ENCODE measurements at places on chromosomes 1 and 21.

DNA sequence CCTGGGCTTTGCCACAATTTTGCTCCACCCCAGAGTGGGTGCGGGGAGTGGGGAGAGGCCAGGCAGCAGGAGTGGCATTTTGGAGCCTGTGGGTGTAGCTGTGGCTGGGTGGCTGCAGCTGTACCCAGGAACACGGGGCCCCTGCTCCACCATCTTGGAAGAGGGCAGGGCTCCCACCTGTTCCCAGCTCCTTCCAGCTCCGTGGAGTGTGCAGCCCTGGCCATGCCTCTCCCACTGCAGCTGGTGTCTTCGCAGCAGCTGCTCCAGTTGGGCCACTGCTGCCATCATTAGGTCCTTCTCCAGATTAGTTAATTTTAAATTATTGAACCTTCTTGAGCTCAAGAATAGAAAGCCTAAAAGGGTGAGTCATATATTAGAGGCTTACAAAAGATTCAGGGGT is 17.6 kb downstream of the FAM20B start:
- DNase-seq, result no peak

DNA sequence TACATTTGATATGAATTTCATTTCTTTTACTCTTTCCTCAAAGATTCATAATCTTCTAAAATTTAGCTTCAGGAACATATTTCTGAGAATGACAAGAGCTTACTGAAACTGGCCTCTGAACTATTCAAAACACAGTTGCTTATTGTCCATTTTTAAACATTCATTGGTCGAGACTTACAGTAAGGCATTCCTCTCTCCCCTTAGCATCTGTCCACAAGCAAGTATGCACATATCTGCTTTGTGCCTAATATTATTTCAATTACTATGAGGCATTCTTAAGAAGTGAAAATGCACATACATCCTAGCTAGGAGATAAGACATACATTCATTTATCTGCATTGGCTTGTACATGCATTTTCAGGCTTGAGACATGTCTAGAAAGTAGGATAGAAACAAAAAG is 488.7 kb downstream of the PTBP2 start:
- no peak for DNase-seq

GRCh38 chr1:17927952-17928351 is 172.8 kb downstream of the ACTL8 start:
- DNase-seq, result no peak

DNA sequence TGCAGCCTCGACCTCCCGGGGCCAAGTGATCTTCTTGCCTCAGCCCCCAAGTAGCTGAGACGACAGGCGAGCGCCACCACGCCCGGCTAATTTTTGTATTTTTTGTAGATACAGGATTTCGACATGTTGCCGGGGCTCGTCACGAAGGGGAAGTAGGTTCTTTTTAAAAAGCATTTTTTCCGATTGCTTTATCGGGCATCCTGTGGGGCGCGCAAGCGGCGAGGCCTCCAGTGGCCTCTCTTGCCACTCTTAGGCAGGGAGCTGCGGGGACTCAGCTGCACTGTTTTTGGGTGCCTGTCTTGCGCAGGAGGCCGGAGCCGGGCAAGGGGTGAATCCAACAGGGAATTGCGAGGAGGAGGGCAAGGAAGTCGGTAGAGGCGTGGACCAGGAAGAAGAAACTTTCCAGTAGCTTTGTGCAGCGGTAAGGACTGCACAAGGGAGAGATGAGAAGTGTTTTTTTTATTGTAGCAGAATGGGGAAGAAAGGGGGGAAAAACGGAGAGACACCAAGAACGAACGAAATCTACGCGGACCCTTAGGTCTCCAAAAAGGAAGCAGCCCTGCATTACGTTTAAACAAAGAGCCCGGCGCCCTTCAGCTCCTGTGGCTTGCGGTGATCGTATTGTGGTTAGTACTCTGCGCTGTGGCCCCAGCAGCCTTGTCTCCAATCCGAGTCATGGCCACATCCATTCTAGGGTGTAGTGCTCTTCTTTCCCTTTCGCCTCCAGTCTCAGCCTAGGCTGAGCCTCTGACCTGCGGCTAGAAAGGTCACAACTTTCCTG is 164.8 kb downstream of the PPIAL4G start:
- DNase-seq, result no peak

DNA sequence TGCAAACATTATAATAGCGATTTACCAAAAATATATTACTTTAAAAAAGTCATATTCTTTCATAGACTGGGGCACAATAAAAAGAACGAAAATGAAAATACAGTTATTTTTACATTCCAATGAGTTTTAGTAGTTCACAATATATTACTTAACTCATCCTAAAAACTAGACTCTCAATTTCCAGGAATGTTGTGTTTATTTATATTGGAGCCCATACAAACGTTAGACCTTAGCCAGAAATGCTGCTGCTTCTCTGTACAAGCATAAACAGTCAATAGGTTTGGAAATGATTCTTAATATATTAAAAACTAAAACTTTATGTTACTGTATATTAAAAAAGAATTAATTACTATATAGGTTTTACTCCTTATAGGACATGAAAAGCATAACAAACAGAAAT is 302.3 kb downstream of the BRINP3 start:
- no peak for DNase-seq

GRCh38 chr1:202585590-202585933 is 124.7 kb downstream of the SYT2 start:
- DNase-seq, result no peak

- no peak for DNase-seq
Observed at GRCh38 chr1:227907439-227908015, 40.2 kb downstream of the WNT9A start.

GRCh38 chr1:77430966-77431690 is 149.3 kb downstream of the AK5 start:
- no peak for DNase-seq

GRCh38 chr1:156895927-156896326 is 2.4 kb downstream of the PEAR1 start:
- DNase-seq, result no peak

GRCh38 chr1:65114322-65114721 is 33.7 kb upstream of the AK4 start:
- DNase-seq, result no peak

- peak; percentile 94 for DNase-seq
Observed at GRCh38 chr1:27671964-27672749, at the start of gene IFI6. TSS of gene IFI6 (minus strand) at chr1:27672192. CDS start at chr1:27669314, 2,878 bp downstream.

DNA sequence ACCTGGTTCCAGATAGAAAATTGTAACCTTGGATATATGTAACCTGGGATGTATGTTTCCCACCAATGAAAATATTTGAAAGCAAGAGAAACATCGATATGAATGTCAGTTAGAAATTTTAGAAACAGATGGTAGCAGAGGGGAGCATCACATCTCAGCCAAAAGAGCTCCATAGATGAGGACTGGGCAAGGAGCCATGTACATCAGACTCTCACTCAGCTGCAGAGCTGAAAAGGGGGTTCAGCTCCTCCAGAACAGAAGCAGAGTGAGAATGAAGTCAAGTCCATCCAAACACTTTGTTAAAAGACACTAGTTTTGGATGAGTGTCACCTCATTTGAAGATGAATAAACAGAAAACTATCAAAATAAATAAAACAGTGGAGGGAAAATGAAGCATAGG is 202.4 kb downstream of the HMCN1 start:
- no peak for DNase-seq

GRCh38 chr1:201009962-201010645 is 13.4 kb downstream of the KIF21B start:
- DNase-seq, result no peak

DNA sequence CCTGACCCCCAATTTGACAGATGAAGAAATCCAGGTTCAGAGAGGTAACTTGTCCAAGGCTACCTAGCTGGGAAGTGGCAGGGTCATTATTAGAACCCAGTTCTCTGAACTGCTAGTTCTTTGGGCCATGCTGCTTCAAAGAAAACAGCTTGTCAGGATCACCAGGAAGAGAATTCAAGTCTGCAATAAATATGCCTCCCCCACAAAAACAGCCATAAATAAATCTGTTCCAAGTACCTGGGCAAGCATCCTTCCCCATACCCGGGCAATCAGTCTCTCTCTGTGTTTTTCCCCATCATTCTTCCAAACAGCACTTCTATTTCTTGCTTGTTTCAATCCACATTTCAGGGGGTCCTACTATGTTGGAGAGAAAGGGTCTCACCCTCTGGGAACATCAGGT is 34.1 kb downstream of the SLC9A1 start:
- no peak for DNase-seq

DNA sequence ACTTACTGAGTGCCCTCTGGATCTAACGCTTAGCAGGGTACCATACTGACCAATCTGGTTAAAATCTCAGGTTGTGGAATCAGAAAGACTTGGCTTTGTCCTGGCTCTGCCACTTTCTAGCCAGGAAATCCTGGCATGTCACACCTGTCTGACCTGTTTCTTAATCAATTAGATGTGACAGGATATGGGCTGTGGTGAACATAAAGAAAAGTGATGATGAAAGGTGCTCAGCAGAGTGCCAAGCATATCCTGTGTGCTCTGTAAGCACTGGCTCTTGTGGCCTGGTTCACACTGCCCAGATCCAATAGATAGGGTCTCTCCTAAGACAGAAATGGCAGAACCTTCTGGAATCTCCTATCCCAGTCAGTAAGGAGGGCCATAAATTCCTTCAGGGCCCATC is 53.9 kb downstream of the PHC2 start:
- no peak for DNase-seq

- DNase-seq, result no peak
Observed at GRCh38 chr1:224266915-224267856, 62.8 kb downstream of the NVL start.

GRCh38 chr1:27517301-27517700 is 27.3 kb upstream of the WASF2 start:
- DNase-seq, result no peak

- no peak for DNase-seq
Observed at GRCh38 chr1:212609701-212610574, 1.4 kb downstream of the ATF3 start.

DNA sequence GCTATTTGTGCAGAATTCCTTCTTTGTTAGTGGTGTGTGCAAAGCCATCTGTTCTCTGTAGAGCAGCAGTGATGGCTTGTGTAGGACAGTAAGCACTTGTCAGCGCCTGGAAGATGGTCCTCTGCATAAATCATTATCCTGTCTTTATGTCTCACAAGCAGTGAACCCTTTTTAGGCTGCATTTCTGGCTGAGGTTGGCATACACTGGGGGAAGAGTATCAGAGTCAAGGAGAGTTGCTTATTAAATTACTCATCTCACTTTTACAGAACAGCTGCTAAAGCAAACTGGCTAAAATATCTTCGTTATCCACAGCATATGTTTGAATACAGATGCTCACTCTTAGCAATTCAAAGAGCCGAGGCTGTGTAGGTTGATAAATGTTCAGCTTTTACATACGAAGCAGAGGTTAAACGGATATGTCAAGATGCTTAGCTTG is 54.6 kb upstream of the NCAM2 start:
- DNase-seq, result no peak

DNA sequence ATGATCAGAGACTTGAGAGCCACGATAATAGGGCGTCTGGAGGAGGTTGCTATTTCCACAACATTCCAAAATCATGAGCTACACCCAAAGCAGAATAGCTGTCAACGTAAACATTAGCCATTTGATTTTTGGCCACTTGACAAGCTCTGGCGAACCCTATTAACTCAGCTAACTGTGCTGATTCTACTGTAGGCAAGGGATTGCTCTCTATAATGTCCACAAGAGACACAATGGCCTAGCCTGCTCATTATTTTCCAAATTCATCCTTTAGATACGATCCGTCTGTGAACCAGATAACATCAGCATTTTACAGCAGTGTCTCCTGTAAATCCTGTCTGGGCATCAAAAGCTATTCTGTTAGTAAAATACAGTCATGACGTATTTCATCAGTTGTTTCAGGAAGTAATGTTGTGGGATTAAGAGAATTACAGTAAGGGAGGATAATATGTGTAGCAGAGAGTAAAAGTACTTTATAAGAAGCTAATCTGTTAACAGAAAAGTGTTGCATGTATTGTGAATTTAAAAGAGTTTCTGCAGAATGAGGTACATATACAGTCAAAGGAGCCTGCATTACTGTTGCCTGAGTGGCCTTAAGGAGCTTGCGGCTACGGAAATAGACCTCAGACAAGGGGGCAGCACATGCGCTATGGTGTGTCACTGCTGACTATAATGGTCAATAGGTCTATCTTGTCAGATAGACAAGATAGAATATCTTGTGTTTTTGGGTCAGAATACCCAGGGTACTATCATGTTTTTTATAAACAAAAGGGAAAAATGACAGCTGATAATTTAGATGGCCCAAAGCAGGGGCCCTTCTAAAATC is 44.9 kb upstream of the TINAGL1 start:
- DNase-seq, result peak; percentile 46

- no peak for DNase-seq
Observed at GRCh38 chr1:16092097-16092922, 18.9 kb upstream of the FAM131C start.

GRCh38 chr1:27357281-27358037 is 9.3 kb downstream of the MAP3K6 start:
- DNase-seq, result peak; percentile 43

- no peak for DNase-seq
Observed at GRCh38 chr1:36938819-36939218, 95.5 kb downstream of the GRIK3 start.

GRCh38 chr1:14897080-14897449 is 256.5 kb upstream of the TMEM51 start:
- peak; percentile 10 for DNase-seq

GRCh38 chr1:36207339-36207738 is 16.9 kb upstream of the THRAP3 start:
- DNase-seq, result peak; percentile 63
